ENCODE measurements at places on chromosomes 2 and 18.

- DNase-seq, result no peak
These were observed 21.3 kb downstream of the NOL10 start for GRCh38 chr2:10668402-10669012.

GRCh38 chr2:16123421-16123820, 183.1 kb downstream of the MYCN start:
- no peak for DNase-seq

DNA sequence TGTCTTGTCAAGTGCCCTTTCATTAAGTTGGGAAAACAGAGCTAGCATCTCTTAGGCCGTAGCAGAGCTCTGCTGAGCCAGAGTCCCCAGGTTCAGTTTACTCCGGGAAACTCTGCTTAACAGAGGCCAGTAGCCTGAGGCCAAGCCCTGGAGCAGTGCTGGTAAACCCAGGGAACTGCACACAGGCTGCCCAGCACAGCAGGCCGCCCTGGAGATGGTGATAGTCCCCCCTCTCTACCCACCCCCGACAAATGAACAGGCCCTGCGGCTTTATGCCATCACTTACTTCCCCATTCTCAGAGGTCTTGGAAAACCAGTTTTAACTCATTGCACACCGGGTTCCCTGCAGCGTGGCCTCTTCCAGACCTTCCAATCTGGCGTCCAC, 3.5 kb downstream of the CNNM4 start:
- no peak for DNase-seq

DNA sequence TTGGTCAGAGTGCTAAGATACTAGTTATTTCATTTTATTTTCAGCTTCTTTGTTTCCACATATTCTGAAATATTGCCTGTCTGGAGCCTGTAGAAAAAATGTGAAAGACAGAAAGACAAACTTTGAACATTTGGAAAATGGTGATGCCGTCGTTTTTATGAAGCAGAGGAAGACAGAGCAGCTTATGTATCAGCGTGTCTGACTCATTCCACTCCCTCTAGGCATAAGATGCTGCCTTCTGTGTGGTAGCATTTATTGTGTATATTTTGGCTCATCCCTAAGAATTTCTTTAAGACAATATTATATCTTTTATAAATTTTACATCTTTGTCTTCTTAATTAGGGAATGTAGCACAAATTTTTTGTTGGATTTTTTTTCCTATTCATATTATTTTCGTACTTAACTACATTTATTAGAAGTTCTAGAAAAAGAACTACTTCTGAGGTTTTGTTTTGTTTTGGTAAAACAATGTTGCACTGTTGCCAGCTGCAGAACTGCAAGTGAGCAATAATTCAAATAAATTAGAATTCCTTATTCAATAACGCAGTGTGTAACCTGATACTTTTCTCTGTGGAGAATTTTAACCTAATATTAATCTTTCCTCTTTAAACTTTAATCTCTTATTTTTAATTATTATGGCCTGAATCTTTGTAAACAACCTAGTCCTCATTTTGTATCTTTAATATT, 300.4 kb downstream of the ZNF407 start:
- DNase-seq, result no peak

- no peak for DNase-seq
These were observed 70.9 kb downstream of the NCKAP5 start for GRCh38 chr2:133497270-133497893.

GRCh38 chr18:24214913-24215312, 76.1 kb downstream of the CABYR start:
- no peak for DNase-seq

DNA sequence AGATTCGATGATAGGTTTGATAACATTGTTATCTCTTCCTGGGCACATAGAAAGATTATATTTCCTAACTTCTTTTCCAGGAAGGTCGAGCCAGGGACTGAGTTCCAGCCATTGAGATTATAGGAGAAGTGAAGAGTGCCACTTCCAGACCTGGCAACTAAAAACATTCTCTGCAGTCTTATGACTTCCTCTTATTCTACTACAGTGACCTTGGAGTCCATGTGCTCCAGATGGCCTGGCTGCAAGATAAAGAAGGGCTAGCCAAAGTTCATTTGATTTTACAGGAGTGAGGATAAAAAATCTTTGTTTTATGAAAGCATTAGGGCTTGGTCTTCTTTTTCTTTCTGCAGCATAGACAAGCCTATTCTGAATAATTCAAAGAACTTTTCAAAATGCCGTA, 363.0 kb downstream of the FSIP2 start:
- DNase-seq, result no peak

GRCh38 chr18:45916302-45916701, 50.8 kb downstream of the EPG5 start:
- DNase-seq, result no peak

- DNase-seq, result no peak
These were observed 111.1 kb downstream of the AP1S3 start for GRCh38 chr2:223725986-223726970.

DNA sequence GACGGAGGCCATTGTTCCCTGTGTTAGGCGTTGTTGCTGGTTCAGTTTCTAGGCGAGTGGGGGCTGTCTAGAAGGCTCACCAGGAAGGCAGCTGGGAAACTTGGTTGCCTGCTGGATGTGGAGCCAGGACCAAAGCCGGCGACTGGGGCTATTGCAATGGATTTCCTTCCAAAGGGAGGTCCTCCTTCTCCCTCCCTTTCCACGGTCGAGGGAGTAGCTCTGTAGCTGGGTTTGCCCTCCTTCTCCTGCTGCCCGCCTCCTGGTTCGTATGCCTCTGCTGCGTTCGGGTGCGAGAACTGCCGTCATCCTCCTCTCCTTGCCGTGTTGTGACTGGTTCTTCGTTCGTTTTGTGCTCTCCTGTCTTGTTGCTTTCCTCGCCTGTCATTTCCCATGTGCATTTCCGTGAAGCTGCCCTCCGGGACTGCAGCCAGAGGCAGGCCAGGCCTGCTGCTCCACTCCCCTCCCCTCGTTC, 203.4 kb downstream of the NEDD4L start:
- no peak for DNase-seq

GRCh38 chr2:190718652-190719526, 70.0 kb downstream of the NAB1 start:
- DNase-seq, result peak; percentile 44

- no peak for DNase-seq
These were observed 251.4 kb downstream of the TCF4 start for GRCh38 chr18:55336438-55337100.

DNA sequence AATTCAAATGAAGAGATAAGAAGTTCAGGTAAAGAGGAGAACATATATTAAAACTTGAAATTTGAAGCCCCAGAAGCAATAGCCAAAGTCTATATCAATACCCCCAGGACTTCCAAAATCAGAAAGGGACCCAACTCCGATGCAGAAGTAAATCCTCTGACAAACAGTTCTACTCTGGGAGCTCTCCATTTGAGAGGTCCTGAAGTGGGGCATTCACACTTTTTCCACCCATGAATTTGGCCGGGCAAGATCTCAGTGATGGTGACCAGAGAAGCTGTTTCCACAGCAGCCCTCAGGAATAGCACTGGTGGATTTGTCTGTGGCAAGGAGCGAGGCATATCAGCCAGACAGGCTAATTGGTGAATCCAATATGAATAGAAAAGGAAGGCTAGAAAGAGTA, 313.6 kb upstream of the MC4R start:
- no peak for DNase-seq
